ENCODE measurements at places on chromosomes 5 and 9. TPM values are rescaled to one million over a fixed set of nuclear protein-coding genes. Genes with fewer than 3 reads are reported as not detected.

Gene ACTBL2
- not detected for total RNA-seq

Gene CTNND2
- total RNA-seq = not detected

Gene CFAP157
- 0.13 TPM for total RNA-seq

Gene LRRTM2
- 3.0 TPM for total RNA-seq

Gene CYLC2
- not detected for total RNA-seq

Gene SLC45A2
- total RNA-seq = 0.13 TPM

Gene PALM2AKAP2
- 11.0 TPM for total RNA-seq

Gene FOXD4L6
- total RNA-seq = not detected

Gene SLC38A9
- 46.3 TPM for total RNA-seq

Measured in articular chondrocyte of knee joint (primary cell).